H54 (cell line): ENCODE measurements at places on chromosomes 16 and 17.

DNA sequence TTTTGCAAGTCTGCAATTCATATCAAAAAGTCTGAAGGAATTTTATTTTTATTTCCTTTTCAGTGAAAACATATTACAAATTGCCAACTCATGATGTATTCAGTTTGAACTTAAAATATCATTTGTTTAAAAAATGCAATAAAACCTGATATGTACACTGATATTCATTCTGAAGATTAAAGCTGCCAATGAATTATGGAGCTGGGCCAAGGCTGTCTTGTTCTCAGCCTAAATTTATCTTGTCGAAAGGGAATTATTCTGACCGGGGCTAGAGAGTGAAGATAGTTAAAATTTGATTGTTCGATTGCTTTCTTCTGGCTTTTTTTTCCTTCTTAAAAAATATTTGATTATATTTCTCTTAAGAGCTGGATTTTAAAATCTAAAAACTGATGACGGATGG lies 54.0 kb upstream of the RBFOX1 start:
- DNase-seq = no peak

GRCh38 chr16:66603537-66604375 lies 748 bp upstream of the CMTM3 start:
- DNase-seq = peak; percentile 67

- no peak for DNase-seq
These were observed 6.5 kb upstream of the RAP1GAP2 start for GRCh38 chr17:2789700-2790099.

DNA sequence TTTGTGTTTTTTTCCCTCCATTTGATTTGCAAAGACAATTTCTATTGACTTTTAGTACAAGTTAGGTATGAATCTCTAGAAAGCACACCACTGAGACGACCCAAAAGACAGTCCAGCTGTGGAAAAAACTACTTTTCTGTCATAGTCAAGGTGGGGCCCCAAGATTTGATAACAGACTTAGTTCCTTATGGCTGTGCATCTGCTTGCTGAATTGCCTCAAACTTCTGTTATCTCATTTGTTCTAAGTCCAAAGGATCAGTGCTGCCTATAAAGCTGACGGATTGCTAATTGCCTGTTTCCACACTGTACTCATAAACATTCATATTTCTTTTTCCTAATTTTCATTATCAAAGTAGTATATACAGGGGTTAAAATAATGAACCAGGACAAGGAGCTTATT lies 180.8 kb downstream of the SPECC1 start:
- no peak for DNase-seq

GRCh38 chr16:62751218-62751617 lies 715.0 kb upstream of the CDH8 start:
- no peak for DNase-seq

DNA sequence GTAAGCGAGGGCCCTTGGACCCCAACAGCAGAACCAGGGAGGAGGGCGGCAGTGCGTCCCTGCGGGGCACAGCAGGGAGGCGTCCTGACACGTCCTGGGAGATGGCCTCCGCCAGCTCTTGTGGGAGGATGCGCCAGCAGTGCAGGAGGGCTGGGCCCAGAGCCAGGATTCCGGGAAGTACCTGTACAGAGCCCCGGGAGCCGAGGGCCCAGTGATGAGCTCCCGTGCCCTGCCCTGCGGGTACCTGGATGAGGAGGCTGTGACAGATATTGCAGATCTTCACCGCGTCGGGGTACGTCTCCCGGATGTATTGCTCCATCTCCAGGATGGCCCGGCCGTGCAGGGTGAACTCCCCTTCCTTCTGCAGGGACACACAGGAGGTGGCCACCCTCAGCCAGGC lies 23.1 kb downstream of the KDM8 start:
- no peak for DNase-seq

DNA sequence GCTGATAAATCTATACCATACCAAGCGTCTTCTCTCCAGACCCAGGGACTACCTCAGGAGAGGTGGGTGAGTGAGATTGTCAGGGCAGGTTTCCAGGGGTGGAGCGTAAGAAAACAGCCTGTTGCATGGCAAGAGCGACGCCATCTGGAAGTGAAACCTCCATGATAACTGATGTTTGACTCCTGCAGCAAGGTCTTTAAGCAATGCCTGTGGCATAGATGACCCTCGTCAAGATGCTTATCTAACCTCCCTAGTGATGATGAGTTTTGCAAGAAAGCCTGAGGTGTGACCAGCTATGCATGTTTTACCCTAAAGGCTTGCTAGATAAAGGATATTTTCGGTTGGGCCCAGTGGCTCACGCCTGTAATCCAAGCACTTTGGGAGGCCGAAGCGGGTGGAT lies 71.6 kb downstream of the GSG1L start:
- DNase-seq = no peak

DNA sequence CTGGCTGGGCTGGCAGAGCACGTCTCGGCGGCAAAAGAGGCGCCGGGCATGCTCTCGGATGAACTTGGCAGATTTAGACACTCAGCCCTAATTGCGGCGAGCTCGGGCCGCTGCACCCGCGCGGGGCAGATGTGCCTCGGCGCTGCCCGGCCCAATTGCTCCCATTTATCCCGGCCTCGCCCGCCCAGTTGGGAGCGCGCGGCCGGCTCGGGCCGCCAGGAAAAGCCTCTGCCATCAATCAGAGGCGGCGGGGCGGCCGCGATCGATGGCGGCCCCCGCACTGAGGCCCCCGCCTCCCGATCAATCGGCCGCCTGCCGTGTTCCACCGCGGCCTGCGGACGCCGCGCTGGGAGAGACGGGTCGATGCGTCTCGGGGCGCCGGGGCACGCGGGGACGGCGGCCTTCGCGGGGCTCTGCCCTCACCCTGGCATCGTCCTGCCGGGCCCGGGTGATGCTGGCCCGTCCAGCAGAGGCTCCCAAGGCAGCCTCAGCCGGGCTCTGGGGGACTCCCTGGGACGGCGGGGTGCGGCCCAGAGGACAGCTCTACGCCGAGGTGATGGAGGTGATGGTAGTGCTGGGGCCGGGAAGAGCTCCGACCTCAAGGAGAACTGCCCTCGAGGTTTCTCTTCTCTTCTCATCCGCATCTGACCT lies 200.9 kb upstream of the N4BP1 start:
- no peak for DNase-seq

DNA sequence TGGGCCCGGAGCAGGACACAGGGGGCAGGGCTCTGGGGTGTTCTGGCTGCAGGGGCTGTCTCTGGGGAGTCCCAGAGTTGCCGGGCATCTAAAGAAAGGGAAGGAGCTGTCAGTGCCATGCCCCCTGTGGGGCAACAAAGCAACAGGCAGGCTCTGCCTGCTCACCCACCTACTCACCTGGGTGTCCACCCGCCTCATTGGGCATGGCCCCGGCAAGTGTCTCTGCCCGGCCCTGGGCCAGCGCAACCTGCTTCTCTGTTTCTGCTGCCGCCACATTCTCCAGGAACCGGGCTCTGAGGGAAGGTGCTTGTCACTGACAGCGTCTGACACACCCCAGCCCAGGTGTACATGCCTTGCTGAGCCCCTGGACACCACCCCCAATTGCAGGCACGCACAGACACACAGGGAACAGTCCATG lies 7.3 kb downstream of the TMEM208 start:
- no peak for DNase-seq

- no peak for DNase-seq
These were observed 33.5 kb downstream of the KANSL1 start for GRCh38 chr17:46159686-46160085.

DNA sequence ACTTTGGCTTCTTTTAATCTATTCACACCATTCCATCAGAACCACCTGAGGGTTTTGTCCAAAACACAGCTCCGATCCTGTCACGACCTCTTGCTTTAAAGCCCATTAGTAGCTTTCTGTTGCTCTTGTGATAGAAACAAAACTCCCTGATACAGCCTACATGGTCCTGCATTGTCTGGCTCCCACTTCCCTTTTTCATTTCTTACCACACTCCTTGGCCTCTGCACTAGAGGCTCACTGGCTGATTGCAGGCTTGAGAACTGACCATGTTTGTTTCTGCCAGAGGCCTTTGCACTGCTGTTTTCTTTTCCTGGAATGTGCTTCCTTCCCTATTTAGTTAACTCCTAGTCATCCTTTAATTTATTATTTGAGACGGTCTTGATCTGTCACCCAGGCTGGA lies 23.7 kb downstream of the IST1 start:
- DNase-seq = no peak

- no peak for DNase-seq
These were observed 279.2 kb upstream of the RPL38 start for GRCh38 chr17:73924114-73924908.

- DNase-seq = no peak
These were observed 7.8 kb downstream of the B9D1 start for GRCh38 chr17:19354748-19355147.

GRCh38 chr16:84806256-84806889 lies 13.4 kb upstream of the CRISPLD2 start:
- peak; percentile 93 for DNase-seq

DNA sequence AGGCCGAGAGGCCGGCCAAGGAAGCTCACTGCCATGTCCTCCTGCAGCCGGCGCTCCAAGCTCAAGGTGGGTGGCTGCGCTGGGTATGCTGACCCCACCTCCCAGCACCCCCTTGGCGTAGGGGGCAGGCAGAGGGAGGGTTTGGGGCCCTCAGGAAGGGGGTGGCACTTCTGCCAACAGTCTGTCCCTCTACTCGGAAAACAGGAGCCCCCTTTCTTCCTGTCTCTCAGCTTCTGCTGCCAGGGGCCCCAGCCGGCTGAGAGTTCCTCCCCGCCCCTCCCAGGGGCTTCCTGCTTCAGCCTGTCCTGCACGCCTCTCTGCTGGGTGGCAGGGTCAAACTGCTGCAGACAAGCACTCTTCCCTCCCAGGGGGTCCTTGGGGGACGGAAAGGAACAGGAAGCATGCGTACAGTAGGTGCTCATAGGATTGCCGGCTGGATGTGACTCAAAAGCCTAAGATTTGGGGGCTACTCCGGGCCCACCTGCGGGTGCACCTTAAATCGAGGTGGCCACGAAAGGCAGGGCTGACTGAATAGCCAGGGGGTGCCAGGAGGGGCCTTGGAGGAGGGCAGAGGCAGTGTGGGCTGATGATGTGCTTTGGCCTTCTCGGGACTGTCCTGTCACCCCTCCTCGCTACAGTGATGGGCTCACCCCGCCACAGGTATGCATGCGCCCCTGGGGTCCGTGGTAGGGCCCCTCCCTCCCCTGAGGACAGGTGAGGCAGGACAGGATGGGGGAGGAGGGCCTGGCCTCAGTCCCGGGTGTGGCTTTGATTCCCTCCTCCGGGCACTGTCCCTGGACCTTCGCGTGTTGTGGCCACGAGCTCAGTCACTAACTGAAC lies 4.0 kb downstream of the CBX2 start:
- DNase-seq = no peak

GRCh38 chr17:80308692-80309517 lies 48.3 kb downstream of the RNF213 start:
- no peak for DNase-seq

DNA sequence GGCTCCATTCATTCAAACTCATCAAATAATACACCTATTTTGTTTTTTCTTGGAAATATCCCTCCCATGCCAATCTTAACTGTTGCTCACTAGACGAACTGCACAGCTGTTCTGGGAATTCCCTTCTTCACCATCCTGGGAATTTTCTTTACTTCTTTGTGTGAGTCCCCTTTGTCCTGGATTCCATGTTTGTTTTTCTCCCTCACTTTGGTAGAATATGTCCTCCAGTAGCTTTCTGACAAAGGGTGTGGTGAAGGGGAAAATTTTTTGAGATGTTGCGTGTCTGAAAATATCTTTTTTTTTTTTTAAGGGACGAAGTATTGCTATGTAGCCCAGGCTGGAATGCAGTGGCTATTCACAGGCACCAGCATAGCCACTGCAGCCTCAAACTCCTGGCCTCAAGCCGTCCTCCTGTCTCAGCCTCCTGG lies 17.2 kb upstream of the UTP6 start:
- DNase-seq = no peak

- DNase-seq = no peak
These were observed 29.3 kb downstream of the STH start for GRCh38 chr17:46028374-46028773.

GRCh38 chr17:64418506-64419339 lies 28.1 kb upstream of the PECAM1 start:
- peak; percentile 64 for DNase-seq

GRCh38 chr16:57512296-57513001 lies 23.9 kb downstream of the CCDC102A start:
- no peak for DNase-seq

DNA sequence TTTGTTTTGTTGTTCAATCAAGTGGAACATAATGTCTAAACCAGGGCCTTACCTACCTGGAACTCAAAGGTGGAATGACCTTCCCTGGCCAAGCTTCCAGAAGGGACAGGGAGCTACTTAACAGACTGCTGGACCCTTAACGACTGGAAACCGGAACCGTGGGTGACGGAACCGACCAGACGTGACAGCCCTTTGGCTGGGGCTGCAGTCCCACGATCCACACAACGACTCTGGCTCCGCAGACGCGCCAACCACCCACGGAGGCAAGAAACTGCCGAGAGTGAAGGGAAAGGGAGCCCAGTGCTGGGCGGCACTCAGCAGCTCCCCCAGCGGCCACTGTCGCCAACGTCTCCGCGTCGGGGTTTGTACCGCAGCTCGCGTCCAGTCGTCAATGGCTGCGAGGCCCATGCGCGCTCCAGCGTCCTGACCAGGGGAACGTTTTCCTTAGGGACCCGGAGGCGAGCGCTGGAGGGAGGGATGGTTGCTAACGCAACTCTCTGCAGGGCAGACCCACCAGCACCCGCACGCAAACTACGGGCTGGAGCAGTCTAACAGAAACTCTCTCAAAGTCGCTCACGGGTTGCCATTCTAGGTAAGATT lies 5.5 kb upstream of the KIF22 start:
- no peak for DNase-seq

DNA sequence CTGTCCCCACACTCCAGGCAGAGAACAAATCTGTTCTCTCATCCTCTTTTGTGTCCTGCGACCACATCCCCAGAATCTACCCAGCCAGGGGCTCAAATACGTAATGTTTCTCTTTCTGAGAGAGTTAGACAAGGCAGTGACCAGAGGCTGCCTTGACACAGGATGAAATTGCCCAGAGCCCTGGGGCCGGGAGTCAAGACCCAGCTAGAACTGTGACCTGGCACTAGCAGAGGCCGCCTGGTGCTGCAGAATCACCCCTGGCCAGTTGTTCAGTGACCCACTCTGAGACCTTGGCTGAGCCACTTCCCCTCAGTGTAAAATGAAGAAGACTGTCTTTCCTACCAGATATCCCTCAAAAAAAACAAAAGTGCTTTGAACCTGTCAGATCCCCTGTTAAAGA lies 72.5 kb downstream of the USP22 start:
- no peak for DNase-seq

GRCh38 chr16:31143694-31144148 lies 6.1 kb downstream of the PRSS36 start:
- no peak for DNase-seq

DNA sequence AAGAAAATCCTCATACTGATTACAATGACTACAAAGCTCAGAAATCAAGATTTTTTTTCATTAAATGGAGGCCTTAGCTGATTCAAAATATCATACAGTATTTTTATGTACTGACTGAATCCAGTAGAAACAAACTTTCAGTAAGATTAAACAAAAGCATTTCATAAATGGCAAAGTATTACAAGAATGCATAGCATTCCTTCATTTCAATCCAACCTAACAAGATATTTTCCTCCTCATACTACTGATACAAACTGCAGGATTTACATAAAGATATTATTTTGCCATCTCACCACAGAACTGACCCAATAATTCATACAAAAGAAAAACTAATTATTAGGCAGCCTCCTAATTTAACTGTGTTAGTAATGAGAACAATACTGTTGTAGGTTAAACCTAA lies 6.2 kb upstream of the KANSL1 start:
- no peak for DNase-seq
